NCI-H2081 (cell line): ENCODE measurements at places on chromosomes 13 and 19.
A peak's percentile ranks its signal among the peaks of the same experiment; 100 is the strongest.

GRCh38 chr13:106369858-106370257 lies 165.6 kb downstream of the EFNB2 start:
- DNase-seq = no peak

GRCh38 chr13:91540158-91540736 lies 141.8 kb downstream of the GPC5 start:
- no peak for DNase-seq

- DNase-seq = peak; percentile 88
Observed at GRCh38 chr13:58018865-58019264, 387.3 kb downstream of the PCDH17 start.

GRCh38 chr13:80010286-80010831 lies 330.6 kb downstream of the SPRY2 start:
- DNase-seq = no peak

DNA sequence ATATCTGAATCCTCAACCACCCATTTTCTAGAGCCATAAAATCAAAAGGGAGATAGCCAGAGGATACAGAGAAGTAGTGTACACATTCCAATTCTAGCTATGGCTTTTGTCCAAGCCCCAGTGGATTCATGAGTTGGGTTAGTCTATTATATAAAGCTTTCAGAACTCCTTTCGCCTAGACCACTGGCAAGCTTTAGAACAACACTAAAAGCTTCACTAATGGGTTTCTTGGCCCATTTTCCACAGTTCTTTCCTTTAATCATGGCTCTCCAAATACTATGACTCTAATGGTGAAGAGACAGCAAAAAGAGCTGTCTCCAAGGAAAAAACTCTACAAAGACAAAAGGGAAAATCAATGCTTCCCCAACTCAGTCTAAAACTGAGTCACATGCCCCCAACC lies 48.2 kb upstream of the SLITRK5 start:
- peak; percentile 28 for DNase-seq

DNA sequence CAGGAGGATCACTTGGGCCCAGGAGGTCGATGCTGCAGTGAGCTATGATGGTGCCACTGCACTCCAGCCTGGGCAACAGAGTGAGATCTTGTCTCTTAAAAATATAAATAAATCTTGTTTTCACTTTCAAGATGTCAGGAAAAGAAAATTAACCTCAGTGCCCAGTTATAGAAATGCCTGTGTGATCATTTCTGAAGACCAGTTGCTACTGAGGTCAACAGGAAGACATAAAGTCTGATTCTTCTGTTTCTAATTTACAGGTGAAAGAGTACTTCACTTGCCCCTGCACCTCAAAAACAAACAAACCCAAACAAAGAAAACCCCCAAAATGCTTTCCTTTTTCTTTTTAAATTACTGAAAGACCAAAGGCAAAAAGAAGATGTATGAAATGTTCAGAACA lies 174.3 kb upstream of the NBEA start:
- no peak for DNase-seq

DNA sequence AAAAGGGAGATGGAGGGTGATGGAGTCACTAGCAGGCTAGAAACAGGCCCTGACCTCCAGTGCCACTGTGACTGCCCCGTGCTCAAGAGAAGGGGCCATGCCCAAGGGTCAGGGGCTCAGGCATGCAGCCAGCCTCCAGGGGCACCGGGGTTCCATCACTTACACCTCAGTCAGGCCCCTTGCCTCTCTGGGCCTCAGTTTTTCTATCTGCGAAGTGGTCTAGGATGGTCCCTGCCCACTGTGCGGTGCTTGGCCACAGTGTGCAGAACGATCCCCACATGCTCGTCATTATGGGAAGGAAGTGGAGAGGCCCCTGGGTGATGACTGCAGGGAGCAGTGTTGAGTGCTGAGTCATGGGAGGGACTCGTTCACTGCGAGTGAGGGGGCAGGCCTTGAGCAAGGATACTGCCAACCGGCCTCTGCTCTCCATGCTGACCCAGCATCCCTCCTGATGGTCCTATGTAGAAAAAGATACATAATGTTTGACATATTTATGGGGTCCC lies 23.1 kb downstream of the TMED1 start:
- DNase-seq = no peak

DNA sequence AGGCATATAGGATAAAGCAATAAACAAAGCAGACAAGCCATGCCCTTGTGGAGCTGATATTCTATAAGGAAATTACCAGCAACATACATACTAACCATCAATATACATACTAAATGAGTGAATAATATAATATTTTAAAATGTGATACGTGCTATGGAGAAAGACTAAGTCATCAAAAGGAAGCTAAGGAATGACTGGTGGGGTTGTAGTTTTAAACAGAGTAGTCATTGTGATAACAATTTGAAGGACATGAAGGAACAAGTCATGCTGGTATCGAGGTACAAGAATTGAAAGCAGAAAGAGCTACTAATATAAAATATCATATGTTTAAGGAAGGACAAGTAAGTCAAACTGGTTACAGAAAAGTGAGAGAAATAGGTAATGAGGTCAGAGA lies 894.9 kb upstream of the PCDH9 start:
- no peak for DNase-seq

DNA sequence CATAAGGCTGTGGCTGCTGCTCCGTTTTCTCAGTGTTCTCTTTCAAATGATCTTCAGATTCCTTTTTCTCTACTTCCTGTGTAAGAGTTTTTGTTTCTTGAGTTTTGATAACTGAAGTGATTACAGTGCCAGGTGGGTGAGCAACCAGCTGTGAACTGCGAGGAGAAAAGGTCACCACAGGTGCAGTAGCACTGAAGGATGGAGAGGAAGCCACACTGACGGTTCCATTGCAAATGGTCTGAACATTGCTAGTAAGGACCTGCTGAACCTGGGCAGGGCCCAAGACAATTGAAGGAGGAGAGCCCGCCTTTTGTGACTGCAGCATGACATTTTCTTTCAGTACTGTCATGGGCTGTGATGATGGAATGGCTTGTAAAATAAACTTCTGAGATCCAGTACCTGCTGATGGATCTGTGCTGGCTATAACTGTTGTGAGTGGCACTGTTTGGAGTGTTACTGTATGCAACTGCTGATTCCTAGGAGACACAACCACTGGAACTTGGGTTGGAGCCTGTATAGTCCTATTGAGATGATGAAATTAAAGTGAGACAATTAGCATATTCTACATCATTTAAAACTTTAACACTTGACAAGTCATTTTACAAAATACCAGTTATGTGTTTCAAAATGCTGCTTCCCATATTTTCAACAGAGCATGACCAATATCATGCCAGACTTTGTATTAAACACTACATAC lies 85.5 kb downstream of the ELF1 start:
- no peak for DNase-seq

DNA sequence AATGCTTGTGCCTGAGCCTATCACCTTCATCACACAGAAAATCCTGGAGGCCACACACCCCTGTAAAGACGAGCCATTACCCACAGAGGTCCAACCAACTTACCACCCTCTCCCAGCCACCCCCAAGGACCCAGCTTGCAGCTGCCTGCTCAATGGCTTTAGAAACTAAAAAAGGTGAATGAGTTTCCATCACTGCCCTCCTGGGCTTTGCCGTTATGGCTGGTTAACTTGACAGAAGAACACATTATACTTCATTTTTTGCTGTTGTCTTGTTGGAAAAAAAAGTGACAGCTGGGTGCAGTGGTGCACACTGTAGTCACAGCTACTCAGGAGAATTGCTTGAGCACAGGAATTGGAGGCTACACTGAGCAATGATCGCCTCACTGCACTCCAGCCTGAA lies 17.4 kb upstream of the FEM1A start:
- no peak for DNase-seq

- peak; percentile 3 for DNase-seq
Observed at GRCh38 chr19:7678971-7679751, 1.5 kb upstream of the TRAPPC5 start.

DNA sequence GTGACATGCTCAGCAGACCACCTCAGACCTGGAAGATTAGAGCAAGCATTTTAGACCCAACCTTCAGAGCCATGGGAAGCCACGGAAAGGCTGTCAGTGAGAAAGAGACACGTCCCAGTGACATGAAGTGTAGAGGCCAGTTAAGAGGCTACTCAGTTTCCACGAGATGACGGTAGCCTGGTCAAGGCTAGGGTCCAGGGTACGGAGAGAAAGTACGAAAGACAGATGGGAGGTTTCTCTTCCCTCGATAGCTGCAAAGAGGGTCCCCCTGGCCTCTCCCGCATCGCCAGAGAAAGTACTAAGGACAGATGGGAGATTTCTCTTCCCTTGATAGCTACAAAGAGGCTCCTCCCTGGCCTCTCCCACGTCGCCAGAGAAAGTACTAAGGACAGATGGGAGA lies 8.6 kb downstream of the ZSCAN5A start:
- DNase-seq = no peak

DNA sequence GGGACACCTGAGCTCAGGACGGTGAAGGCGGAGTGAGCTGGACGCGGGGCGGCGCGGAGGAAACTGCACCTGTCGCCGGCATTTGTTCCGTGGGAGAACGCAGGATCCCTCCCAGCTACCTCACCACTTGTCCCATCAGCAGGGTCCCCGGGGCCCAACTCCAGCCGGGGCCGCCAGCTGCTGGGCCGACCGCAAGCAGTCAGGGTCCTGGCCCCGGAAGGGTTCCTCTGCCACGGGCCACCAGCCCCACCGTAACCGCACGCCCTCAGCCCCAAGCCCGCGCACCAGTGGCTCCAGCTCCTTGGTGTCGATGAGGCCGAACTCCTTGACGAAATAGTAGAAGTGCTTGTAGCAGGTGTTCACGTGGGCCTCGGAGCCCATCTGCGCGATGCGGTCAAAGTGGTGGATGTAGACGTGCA lies 19.6 kb downstream of the MOB3A start:
- DNase-seq = no peak

DNA sequence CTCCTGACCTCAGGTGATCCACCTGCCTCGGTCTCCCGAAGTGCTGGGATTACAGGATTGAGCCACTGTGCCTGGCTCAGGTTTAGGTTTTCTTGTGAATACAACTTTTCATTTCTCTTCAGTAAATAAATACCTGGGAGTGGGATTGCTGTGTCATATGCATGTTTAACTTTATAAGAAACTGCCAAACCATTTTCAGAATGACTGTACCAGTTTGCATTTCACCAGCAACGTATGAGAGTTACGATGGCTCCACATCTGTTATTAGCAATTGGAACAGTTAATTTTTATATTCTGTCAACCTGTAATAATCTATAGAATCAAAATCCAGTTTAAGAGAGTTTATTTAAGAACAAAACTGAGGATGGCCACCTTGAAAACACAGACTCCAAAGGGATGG lies 52.2 kb downstream of the TEX26 start:
- DNase-seq = no peak

DNA sequence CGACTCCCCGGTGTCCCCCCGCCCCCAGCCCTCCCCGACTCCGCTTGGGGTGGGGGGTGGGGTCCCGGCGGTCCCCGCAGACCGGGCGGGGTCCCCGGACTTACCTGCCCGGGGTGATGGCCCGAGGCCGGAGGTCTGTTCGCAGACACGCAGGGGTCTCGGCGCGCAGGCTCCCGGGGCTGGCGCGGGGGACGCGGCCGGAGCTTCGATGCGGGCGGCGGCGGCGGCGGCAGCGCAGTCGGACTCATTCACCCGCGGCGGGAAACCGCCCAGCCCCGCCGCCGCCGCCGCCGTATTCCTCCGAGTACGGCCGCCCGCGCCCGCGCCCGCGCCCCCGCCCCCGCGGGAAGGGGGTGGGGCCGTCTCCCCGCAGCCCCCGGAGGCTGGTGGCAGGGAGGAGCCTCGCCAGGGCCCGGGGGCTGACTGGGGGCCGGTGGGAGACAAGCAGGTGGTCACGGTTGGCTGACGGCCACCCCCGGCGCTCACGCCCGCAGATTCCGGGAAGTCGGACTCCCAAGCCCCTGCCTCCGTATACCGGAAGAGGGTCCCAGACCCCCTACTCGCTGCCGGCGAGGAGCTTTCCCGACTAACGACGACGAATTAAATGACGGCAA lies at the start of gene C2CD4C:
C2CD4C (minus strand) TSS at position 246 of the 614 bp plus-strand sequence. CDS start 786 bp downstream, outside the sequence.
- no peak for DNase-seq

DNA sequence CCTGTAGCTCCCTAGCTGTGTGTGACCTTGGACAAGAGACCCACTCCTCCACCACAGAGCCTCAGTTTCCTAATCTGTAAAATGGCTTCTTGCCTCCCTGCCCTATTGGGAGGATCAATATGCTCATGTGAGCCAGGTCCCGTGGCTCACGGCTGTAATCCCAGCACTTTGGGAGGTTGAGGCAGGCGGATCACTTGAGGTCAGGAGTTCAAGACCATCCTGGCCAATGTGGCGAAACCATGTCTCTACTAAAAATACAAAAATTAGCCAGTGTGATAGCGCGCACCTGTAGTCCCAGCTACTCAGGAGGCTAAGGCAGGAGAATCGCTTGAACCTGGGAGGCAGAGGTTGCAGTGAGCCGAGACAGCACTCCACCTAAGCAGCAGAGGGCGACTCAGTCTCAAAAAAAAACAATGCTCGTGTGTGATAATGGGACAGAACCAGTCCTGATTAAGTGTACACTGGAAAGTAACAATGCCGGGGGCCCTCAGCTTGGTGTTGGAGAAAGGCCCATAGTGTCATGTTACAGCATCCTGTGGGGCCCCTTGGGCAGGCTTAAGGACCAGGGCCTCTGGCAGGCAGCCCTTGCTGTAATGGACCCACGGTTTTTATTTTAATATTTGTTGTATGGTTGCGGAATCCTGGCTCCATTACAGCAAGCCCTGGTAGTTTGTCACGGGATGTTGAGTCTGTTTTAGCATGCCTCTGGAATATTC lies 6.8 kb downstream of the RPS11 start:
- DNase-seq = peak; percentile 78

GRCh38 chr19:36638862-36639510 lies 27.7 kb downstream of the ZNF461 start:
- no peak for DNase-seq

DNA sequence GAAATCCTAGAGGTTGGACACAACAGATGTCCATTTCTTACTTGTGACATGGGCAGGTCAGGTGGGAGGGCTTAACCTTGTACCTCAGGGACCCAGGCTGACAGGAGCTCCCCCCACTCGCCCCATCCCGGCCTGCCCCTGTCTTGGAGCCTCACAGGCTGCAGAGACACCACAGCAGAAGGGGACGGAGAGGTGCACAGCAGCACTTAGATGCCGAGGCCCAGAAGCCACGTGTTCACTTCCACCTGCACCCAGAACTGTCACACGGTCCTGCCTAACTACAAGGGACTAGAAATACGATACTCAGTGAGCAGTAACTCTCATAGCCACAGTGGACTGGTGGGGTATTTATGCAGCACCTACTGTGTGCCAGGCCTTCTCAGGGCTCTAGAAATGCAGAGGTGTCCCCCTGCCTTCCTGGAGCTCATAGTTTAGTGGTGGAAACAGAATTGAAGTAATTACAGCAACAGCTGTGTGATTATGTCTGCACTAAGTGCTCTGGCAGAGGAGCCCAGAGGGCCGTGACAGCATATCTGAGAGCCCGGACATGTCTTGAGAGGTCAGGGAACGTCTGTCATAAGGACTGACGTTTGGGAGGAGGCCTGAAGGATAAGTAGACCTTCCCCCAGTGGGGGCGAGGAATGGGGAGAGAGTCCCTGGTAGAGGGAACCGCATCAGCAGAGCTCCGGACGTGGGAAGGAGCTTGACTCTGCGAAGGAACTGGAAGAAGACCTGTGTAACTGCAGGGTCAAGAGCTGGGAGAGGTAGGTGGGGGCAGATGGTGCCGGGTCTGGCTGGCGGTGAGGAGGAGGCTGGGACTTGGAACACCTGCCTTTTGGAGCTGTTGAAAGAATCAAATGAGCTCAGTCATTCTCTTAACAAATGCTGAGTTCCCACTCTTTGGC lies 130.0 kb downstream of the SIPA1L3 start:
- DNase-seq = peak; percentile 40

GRCh38 chr19:38736036-38736412 lies 8.2 kb downstream of the CAPN12 start:
- peak; percentile 10 for DNase-seq
